EH (cell line): ENCODE measurements at places on chromosomes 4 and X.

- no peak for DNase-seq
Measured at GRCh38 chr4:31039382-31039781, 319.2 kb downstream of the PCDH7 start.

GRCh38 chrX:20217271-20217670, 49.4 kb downstream of the RPS6KA3 start:
- peak; percentile 63 for DNase-seq

DNA sequence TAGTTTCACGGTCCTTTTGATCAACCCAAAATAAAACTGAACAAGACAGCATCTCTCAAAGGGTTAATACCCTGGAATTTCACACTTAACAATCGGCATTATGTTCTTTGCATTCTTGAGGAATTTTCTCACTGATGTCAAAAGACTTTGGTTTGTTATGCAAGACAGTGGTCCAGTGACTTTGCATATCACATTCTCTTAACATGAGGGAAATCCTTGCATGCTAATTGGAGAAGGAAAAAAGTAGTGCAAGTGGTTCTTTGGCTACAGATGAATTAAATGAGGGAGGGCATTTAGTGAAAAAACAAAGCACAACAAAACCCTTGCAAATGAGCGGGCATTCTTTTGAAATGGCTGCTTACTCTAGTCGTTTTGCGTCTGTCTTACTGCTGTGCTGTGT, 105.1 kb upstream of the LIMCH1 start:
- DNase-seq, result peak; percentile 95

GRCh38 chr4:184355111-184355604, 119.2 kb downstream of the IRF2 start:
- DNase-seq, result peak; percentile 93

DNA sequence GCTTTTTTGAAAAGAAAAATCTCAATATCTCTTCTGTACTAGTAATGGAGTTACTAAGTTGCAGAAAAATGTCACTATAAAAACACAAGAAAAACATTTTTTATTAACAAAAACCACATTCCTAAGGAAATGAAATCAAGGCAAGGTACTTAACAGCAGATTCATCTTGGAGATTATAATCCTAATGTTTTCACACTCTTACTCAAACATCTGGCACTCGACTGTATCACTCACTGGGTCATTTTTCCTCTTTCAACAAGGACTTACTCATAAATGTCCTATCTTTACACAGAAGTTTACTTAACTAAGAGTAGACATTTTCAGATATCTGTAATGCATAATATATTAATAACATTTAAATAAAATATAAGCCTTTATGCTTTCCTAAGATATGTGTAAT, 216.6 kb downstream of the NR3C2 start:
- DNase-seq, result peak; percentile 4

DNA sequence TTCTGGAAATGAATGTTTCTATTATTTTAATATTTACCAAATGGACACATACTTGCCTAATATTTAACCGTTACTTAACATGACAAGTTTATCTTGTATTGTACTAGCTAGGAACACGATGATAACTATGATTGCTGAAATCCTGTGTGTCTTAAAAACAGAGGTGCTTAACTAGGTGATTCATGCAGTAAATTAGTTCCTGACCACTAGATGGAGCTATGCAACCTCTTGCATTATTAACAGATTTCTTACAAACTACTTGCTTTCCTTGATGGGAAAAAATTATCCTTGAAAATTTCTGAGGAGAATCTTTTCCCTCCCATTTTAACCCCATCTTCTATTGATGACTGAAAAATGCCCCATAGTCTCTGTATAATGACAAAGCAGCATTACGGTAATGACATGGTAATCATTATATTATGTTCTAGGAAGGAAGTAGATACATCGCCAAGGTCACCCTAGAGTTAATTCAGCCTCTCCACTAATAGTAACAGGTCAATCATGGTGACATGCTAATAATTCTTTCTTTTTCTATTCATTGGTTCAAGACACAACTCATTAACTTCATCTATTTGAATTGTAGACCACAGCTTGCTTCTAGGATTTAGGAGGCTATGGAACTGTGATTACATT, 844.2 kb downstream of the RAPGEF2 start:
- peak; percentile 42 for DNase-seq

DNA sequence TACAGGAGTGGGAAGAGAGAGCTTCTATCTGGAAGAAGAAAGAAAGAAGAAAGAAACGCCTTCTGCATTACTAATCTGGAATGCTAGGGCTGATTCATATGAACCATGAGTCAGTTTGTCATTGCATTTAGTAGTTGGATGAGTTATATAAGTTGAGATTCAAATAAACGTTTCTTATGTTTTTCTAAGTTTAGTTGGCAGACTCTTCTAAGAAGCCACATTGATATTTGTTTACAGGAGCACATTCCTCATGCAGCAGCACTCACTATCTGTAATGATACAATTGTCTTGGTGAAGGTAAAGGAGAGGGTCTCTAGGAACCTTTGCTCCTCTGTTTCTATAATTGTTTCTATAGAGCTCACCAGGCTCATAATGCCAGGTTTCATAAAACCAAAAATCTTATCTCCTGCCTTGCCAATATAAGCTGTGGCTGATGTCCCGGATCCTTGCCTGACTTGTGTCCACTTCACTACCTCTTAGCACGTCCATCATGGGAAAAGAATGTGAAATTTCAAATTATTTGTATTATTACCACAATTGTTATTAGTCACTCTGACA, 39.5 kb downstream of the HOPX start:
- DNase-seq, result peak; percentile 97

GRCh38 chr4:145565328-145565727, 53.9 kb upstream of the MMAA start:
- no peak for DNase-seq

GRCh38 chr4:2934077-2934812, 29.0 kb downstream of the NOP14 start:
- DNase-seq, result peak; percentile 56

GRCh38 chr4:152941411-152941810, 5.3 kb downstream of the FHDC1 start:
- DNase-seq, result no peak

GRCh38 chrX:371907-372306, 14.8 kb downstream of the PPP2R3B start:
- no peak for DNase-seq

DNA sequence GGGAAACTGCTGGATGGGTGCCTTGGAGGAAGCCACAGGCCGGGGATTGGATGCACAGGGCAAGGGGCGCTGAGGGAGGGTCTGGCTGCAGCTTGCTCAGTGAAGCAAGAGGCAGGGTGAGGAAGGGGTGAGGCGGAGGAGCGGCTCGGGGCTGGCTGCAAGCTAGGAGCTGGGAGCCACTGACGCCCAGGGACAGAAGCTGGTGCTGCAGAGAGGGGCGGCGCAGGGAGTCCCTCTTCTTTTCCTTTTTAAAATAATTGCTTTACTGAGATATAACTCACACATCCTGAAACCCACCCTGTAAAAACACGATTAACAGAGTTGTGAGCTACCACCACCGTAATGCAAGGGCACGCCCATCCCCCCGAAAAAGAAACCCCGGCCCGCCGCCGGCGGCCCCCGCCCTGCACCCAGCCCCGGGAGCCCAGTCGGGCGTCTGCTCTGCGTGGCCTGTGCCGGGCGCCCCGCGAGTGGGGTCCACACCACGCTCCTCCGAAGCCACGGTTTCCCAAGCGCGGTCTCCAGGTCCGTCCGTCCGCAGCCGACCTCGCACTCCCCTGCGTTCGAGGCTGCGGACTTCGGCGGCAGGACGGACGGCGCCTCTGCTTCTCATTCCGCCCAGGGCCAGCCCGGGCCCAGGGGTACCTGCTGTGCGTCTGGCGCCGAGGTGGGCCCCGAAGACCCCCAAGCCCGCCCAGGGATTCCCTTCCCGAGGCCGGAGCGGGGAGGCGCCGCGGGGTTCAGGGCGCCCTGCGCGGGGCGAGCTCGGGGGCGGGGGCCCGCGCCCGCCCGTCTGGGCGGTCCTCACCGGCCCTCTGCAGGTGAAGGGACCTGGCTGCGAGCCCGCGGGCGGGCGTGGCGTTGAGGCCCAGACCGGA, 866 bp upstream of the UVSSA start:
- DNase-seq, result peak; percentile 46
